ENCODE measurements at places on chromosomes 7 and 10.

DNA sequence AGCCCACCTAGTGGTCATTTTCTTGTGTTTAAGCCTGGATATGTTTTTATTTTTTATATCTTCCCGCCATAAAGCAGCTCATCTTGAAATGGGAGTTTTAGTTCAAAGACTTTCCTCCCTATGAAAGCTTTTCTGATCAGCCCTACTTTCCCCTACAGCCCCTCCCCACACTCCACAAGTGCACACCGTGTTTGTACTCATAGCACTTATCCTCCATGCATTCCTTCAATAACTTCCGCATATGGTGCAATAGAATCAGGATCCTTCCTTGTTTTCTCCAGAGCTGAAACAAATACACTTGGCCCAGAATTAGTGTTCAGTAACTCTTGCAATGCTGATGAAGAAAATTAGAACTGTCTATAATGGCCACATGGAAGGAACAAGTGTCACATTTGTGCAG lies 235.9 kb downstream of the KCNMA1 start:
- DNase-seq: no peak

- DNase-seq: no peak
These were observed 39.4 kb upstream of the ARHGAP21 start for GRCh38 chr10:24762966-24763623.

- DNase-seq: peak; percentile 55
These were observed 1.9 kb downstream of the SLC29A4 start for GRCh38 chr7:5284304-5285281.

- DNase-seq: no peak
These were observed 53.0 kb downstream of the SMURF1 start for GRCh38 chr7:99090771-99091542.

- DNase-seq: peak; percentile 25
These were observed 1212.8 kb downstream of the REEP3 start for GRCh38 chr10:64733980-64734379.

GRCh38 chr10:85902051-85902450 lies 464.5 kb downstream of the GRID1 start:
- DNase-seq: no peak

GRCh38 chr7:12641196-12641595 lies 46.2 kb upstream of the ARL4A start:
- DNase-seq: no peak

DNA sequence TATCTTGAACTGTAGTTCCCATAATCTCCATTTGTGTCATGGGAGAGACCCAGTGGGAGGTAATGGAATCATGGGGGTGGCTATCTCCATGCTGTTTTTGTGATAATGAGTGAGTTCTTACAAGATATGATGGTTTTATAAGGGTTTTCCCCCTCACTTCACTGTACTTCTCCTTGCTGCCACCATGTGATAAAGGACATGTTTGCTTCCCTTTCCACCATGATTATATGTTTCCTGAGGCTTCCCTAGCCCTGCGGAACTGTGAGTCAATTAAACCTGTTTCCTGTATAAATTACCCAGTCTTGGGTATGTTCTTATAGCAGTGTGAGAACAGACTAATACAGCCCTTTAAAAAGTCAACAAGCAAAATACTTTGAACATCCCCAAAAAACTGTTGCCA lies 427.7 kb downstream of the HTR7 start:
- DNase-seq: no peak
